ENCODE measurements at places on chromosomes 6 and 20.
A peak's percentile ranks its signal among the peaks of the same experiment; 100 is the strongest.

DNA sequence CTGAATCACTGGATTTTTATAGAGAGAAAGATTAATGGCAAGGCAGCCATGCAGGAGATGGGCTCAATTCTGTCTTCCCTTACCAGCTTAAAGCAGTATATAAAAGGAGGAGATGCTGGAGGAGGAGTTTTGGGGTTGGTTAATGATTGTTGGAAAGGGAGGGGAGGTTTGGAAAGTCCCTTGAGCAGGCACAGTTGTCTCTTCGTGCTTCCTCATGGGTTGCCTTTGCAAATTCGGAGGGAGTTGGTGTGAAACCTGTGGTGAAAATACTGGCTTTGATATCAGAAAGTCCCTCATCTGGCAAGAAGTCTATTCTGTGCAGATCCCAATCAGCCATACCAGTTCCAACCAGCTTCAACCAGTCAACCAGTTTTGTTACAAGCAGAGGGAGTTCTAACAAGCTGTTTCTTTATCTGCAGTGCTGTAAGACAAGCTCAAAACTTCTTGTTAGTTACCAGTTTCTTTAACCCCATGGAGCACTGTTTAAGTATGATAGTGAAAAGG, 107.0 kb downstream of the HIVEP1 start:
- no peak for DNase-seq

- DNase-seq: no peak
These were observed 10.5 kb downstream of the SYTL3 start for GRCh38 chr6:158660333-158660754.

DNA sequence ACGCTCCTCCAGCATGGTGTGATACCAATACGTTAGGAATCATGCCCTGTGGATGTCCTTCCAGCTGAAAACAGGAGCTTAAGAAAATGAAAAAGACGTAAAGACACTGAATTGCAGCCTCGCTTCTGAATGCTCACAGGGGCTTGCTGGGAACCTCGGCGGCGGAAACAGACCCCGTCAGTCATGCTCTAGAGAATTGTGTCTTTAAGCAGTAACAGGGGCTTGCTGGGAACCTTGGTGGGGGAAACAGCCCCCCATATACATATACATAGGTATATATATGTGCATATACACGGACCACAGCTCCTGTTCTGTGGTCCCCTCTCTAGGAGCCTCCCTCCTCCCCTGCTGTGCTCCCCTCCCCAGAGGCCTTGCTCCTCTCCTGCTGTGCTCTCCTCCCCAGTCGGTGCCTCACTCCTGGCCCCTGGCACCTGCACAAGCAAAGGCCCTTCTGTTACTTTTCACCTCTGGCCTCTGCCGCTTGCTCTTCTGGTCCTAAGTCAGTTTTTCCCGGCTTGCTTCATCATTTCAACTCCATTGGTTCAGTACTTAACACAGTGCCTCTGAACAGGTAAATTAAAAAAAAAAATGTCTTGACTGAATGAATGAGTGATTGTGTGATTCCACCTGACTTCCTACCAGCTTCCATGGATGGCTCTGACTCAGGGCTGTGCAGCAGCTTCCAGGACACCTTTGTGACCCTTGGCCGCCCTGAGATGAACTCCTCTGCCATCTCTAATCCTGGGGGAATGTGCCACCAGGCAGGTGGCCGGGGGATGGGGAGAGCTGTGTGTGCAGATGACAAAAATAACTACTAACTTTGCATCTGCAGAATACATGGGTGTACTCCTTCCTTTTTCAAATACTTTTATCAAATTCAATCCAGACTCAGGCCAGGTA, 246.1 kb downstream of the SMOC2 start:
- no peak for DNase-seq

GRCh38 chr6:20379231-20379630, 22.4 kb upstream of the E2F3 start:
- DNase-seq: no peak

GRCh38 chr20:59242714-59243626, 57.4 kb upstream of the EDN3 start:
- no peak for DNase-seq

DNA sequence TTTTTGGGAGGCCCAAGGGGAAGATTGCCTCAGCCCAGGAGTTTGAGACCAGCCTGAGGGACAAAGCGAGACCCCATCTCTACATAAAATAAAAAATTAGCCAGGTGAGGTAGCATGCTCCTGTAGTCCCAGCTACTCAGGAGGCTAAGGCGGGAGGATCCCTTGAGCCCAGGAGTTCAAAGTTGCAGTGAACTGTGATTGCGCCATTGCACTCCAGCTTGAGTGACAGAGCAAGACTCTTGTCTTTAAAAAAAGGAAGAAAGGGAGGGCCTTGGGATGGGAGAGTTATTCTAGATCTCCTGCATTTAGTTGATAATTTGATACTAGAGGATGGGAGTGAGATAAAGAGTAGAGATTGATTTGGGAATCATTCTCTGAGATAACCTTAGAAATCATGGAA, 68.1 kb downstream of the ITCH start:
- no peak for DNase-seq

- DNase-seq: no peak
These were observed 221.8 kb upstream of the SOX4 start for GRCh38 chr6:21371676-21372171.

DNA sequence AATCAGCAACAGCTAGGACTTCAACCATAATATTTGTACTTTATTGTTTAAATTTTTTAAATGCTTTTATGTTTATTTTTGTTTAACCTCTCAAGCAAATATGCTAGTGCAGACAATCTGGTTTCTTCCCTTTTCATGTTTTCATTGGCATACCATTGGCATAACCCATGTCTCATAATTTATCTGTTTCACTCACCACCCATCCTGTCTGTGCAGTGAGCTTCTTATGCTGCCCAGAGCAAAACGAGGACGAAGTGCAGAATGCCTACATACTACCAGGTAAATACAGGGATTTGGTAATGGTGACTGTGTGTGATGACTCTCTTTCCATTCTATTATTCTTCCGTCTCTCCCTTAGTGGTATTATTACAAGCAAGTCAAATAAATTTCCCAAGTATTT, 361.4 kb upstream of the KCNQ5 start:
- DNase-seq: no peak

DNA sequence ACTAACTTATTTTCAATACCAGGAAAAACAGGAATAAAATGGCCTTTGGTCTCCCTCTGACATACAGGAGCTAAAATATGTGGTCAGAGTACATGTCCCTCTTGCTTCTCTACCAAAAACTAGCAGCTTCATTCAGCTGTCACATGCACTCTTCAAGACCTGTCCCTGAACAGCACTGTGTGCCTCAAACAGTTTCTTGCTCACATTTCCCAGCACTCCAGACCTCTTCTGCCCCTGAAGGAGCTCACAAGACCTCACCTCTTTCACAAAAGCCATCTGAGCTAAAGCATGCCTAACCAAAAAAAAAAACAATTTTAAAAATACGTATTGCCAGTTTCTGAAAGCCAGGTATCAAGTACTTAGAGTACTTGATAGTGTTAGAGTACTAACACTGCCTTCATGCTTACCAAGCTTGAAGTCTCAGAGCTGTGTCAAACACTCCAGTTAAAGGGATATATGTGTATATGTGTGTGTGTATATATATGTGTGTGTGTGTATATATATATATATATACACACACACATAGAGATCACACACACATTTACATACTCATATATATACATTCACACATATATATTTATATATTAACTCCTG, 148.3 kb upstream of the POU3F2 start:
- DNase-seq: no peak

DNA sequence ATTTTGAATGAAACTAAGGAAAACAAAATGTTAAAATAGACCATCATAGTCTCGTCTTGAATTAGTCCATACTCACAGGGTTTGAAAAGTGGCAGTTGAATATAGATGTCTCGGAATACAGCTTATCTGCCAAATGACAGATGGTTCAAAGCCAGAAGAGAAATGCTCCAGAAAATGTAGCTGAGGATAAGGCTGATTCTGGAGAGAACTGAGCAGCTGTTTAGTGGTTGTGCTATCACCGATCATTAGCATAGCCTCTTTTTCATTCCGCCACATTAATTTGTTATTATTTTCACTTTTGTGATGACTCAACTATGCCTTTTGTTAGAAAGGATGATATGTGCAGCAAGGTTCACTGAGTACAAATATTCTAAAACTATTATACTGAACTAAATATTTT, 390.2 kb upstream of the MAN1A1 start:
- no peak for DNase-seq

DNA sequence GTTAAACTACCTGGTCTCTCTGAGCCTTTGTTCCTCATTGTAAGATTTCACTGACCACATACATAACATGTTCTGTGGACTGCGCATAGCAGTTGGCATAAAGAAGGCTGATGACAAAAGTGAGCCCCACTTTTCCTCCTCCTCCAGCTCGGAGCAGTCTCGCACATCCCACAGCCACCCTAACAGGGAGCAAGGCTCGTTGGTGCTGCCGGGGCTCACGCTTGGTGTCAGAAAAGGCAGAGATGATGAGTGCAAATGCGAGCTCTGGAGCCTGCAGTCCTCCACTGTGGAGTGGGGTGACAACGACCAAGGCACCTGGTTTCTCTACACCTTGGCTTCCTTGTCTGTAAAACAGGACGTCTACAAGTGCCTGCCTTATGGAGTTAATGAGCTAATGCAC, 9.7 kb downstream of the TGM3 start:
- no peak for DNase-seq

GRCh38 chr6:3310703-3311102, 52.0 kb downstream of the PSMG4 start:
- no peak for DNase-seq

GRCh38 chr6:148814082-148814790, 67.4 kb downstream of the UST start:
- DNase-seq: no peak

- no peak for DNase-seq
These were observed 18.4 kb downstream of the EDN3 start for GRCh38 chr20:59318803-59319202.

GRCh38 chr20:49562311-49563014, 5.5 kb downstream of the PTGIS start:
- no peak for DNase-seq

DNA sequence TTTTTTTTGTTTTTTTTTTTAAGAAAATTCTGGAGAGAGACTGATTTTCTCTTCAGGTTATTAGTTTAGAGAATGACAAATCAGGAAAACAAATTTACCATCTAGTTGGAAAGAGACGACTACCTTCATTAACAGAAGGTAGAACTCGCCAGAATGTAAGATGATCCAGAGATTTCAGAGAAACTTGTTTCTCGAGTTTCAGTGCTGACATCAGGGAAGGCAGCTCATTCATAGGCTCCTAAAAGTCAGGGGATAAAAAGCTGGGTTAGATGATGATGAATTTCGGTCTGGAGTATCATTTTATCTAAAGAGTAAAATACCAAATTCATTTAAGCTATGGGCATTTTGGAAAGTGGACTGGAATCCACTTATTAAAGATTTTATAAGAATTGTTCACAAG, 27.9 kb downstream of the ZNF334 start:
- DNase-seq: no peak

DNA sequence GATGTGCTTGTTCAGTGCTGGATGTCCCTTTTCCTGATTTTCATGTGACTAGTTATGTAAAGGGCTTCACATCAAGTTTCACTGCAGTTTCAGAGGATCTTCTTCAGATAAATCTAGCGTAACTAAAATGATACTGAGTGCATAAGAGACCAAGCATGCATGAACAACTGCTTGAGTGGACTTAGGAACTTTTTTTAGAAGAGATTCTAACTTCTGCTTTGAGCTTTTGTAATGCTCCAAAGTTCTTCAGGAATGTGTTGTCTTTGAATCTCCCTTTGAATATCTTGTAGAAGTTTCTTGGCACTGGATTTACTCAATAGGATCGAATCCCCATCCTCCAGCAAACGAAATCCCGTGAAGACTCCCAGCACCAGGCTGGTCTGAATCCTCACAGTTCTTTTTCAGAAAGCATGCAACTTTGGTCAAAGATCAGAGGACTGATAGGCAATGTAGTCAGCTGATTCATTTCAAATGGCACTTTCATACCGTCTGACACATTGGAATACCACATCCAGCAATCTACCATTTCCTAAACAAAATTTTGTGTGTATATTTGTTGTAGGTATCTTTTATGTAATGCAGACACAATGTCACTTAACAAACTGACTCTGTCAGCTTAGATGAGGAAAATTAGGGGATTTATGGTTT, 33.2 kb downstream of the ENPP1 start:
- no peak for DNase-seq

DNA sequence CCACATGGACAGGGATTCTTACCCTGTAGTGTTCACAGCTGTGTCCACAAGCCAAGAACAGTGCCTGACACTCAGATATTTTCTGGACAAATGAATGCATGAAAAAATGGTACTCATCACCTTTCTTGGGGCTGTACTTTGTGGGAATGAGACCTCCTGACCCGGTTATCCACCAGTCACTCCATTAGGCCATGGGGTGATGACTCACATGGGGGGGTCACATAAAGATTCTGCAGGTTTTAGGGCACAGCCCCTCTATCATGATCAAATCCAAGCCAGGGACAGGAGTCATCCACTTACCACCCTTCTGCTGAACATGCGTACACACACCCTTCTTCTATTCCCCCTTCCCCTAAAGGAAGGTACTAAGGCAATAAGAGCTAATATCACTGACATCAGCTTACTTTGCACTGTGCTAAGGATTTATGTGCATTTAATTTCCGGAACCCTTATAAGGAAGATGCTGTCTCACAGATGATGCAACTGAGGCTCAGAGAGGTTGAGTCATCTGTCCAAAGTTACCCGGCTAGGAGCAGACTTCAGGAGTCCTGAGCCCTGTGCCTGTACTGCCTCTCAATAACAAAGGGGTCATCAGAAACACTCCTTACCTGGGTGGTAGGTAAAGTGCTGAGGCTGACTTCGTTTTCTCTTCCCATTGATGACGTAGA, 107.8 kb downstream of the NFATC2 start:
- DNase-seq: no peak

DNA sequence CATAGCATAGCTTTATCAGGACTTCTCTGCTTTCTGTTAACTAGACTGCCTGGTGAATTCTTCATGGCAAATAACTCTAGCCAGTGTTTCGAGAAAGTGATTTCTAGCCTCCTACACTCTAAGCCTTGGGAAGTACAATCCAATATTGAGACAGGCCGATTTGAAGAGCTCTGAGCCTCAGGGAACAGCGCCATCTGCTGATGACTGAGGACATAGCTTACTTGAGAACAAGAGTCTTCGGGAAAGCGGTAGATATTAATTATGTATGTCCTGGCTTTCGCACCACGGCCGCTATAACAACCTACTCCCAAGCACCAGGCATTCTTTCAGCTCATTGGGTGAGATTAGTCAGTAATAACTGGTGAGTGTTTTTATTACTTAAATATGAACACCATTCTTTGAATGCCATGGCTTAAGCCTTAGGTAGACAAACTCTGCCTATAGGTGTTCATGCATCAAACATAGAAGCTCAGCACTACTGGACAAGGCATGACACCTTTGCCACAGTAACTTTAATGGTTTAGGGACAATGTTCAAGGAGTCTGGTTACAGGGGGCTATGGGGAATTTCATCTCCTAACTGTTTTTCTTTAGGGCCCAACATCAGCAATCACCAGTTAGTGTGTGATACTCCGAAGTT, 518.6 kb downstream of the BMP2 start:
- DNase-seq: peak; percentile 62
